Left renal cortex interstitium (tissue), 4 donors: ENCODE measurements at places on chromosomes 6 and 20. TPM values are rescaled to one million over a fixed set of nuclear protein-coding genes. Genes with fewer than 3 reads are reported as not detected.

Gene CALHM6
- 3.6 TPM for polyA plus RNA-seq

Gene CFB
- 7.1 TPM for polyA plus RNA-seq

Gene CST2
- polyA plus RNA-seq: not detected

Gene NKX2-4
- polyA plus RNA-seq: not detected

Gene LKAAEAR1
- 0.29 TPM for polyA plus RNA-seq

Gene NUDT3
- 28.1 TPM for polyA plus RNA-seq

Gene HMGCLL1
- 2.2 TPM for polyA plus RNA-seq

Gene TTLL9
- 2.3 TPM for polyA plus RNA-seq

Gene TFAP2D
- polyA plus RNA-seq: not detected

Gene TP53RK
- polyA plus RNA-seq: 17.1 TPM
